ENCODE measurements at places on chromosomes 2 and 18. TPM values are rescaled to one million over a fixed set of nuclear protein-coding genes. Genes with fewer than 3 reads are reported as not detected.
A peak's percentile ranks its signal among the peaks of the same experiment; 100 is the strongest.

C2orf80 gene
- not detected for total RNA-seq

GRCh38 chr2:162477011-162477410 is 133.1 kb downstream of the GCA start:
- no peak overlapping the region for H3K27ac ChIP-seq
- DNase-seq: no peak
- H3K27me3 ChIP-seq: peaks cover 4% of the 10 kb centered on the region
- no peaks in the 10 kb centered on the region for H3K36me3 ChIP-seq
- no peak overlapping the region for H3K4me3 ChIP-seq

DNA sequence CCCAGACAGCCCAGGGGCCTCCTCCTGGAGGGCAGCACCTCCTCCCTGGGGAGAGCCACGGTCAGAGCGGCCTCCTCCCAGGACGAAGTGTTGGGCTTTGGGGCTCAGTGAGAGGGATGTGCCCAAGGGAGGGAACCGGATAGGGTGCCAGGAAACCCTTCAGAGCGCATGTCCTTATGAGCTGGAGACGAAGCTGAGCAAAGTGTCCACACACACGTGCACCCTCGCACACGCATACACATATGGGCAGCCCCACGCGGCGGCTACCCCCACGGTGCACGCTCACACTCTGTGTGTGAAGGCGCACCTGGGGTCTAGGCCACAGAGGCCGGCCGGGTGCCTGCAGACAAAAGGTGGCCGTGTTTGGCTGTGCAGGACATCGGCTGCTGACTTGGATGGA is 106.1 kb upstream of the HDAC4 start:
- no peak for DNase-seq
- H3K4me1 ChIP-seq: no peaks in the 10 kb centered on the region
- no peak overlapping the region for H3K27ac ChIP-seq
- no peak overlapping the region for H3K4me3 ChIP-seq

ONECUT2 gene
- not detected for total RNA-seq

CABLES1 gene
- 1.4 TPM for total RNA-seq

DNA sequence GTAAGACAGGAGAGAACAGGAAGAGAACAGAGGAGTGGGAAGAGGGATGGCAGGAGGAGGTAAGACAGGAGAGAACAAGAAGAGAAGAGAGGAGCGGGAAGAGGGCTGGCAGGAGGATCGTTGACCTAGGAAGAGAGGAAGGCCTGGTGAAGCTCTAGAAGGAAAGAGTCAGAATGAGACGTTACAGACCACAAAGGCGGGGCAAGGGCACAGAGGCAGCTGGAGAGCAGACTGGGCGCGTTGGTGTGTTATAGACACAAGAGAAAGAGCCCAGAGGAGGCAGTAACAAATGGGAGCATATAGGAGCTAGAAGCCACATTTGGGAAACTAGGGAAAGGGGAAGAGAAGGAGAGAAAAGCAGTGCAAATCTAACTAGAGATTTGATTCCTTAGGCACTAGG is 26.6 kb downstream of the PTRHD1 start:
- H3K4me3 ChIP-seq: no peak overlapping the region
- DNase-seq: no peak
- H3K4me1 ChIP-seq: peaks cover 8% of the 10 kb centered on the region

GRCh38 chr2:120514521-120514920 is 168.6 kb downstream of the INHBB start:
- no peak overlapping the region for H3K27ac ChIP-seq
- DNase-seq: peak; percentile 10
- no peak overlapping the region for H3K4me3 ChIP-seq
- H3K27me3 ChIP-seq: peaks cover 6% of the 10 kb centered on the region
- no peaks in the 10 kb centered on the region for H3K4me1 ChIP-seq

DNA sequence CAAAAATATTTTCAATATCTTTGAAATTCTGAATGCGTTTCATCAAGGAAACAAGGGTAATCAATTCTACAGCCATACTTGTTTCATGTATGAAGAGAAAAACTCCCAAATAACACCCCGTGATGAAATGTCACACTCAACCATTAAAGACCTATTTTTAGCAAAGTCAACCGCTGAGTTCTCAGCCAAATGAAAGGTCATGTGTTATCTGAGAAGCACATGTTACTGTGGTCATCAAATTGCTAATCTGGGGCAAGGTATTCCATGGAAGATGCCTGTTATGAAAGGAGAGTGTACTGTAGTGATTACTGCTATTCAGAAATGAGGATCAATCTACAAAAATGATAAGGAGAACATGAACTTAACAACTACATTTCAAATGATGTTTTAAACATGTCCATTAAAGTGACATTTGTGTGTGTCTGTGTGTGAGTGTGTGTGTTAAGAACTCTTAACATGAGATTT is 126.7 kb downstream of the BCL2 start:
- H3K36me3 ChIP-seq: peaks cover 29% of the 10 kb centered on the region
- no peak for DNase-seq
- H3K27me3 ChIP-seq: no peaks in the 10 kb centered on the region
- H3K4me3 ChIP-seq: no peak overlapping the region
- peak overlapping the region; percentile 46 for H3K27ac ChIP-seq
- peaks cover 38% of the 10 kb centered on the region for H3K4me1 ChIP-seq

All from activated naive CD8-positive, alpha-beta T cell treated with anti-CD3 and anti-CD28 coated beads, Interleukin-2, amount 10 ng/mL, durations not matched to agents 7 days and 5 days (primary cell).